CD4-positive, alpha-beta T cell treated with Interleukin-4 for 4 hours (primary cell): ENCODE measurements at places on chromosomes 13 and 19.

DNA sequence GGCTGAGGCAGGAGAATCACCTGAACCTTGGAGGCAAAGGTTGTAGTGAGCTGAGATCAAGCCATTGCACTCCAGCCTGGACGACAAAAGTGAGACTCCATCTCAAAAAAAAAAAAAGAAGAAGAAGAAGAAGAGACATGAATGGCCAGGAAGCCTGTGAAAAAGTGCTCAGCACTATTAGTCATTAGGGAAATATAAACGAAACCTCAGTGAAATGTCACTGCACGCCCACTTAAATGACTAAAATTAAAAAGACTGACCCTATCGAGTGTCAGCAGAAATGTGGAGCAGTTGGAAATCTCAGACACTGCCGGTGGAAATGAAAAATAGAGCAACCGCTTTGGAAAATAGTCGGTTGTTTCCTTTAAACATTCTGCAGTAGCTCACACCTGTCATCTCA is 5.5 kb upstream of the TYROBP start:
- no peak for DNase-seq

- DNase-seq = no peak
Observed at GRCh38 chr19:54889566-54889965, 15.5 kb downstream of the FCAR start.

GRCh38 chr13:74101436-74101835 is 32.8 kb downstream of the KLF12 start:
- DNase-seq = no peak

GRCh38 chr13:47794963-47795362 is 206.1 kb downstream of the SUCLA2 start:
- no peak for DNase-seq
